ENCODE measurements at places on chromosomes 11 and 22. TPM values are rescaled to one million over a fixed set of nuclear protein-coding genes. Genes with fewer than 3 reads are reported as not detected.

GRCh38 chr11:84671325-84671999, 955.7 kb downstream of the DLG2 start:
- no peaks in the 10 kb centered on the region for H3K4me1 ChIP-seq
- H3K27ac ChIP-seq, result no peak overlapping the region
- H3K27me3 ChIP-seq, result no peaks in the 10 kb centered on the region
- H3K36me3 ChIP-seq, result no peaks in the 10 kb centered on the region

DNA sequence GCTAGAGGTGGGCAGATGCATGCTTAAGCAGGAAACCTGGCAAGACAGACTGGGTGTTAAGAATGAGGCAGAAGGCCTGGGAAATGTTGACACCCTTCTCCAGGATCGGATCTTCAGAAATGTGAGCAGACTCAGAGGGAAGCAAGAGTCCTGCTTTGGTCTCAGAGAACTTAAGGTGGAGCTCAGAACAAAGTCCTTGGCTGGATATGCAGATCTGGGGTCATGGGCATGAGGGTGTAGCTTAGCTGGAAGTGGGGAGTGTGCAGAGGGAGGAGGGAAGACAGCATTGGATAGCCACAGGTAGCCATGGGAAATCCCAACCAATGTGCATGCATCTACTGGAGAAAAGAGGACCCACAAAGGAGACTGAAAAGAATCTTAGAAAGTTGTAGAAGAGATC, 58.6 kb upstream of the CDON start:
- no peak overlapping the region for H3K4me3 ChIP-seq
- no peak for DNase-seq
- H3K36me3 ChIP-seq, result no peaks in the 10 kb centered on the region
- H3K27ac ChIP-seq, result no peak overlapping the region

DNA sequence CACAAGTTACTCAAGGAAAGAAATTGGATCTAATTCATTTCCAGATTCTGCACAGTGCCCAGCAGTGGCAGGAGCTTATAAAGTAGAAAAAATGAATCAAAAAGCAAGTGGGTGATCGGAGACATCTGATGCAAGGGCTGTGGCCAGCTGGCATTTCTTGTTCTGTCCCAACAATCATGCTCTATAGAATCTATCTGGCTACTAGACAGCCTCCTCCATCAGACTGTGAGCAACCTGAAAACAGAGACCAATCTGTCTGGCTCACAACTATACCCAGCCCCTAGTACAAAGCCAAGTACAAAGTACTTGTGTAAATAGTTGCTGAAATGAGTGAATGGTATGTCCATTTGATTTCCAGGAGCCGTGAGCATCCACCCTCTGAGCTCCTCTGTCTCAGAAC, 11.4 kb downstream of the USH1C start:
- peaks cover 22% of the 10 kb centered on the region for H3K27me3 ChIP-seq
- H3K4me3 ChIP-seq, result no peak overlapping the region
- no peaks in the 10 kb centered on the region for H3K4me1 ChIP-seq

GRCh38 chr11:119061256-119061655, 4.3 kb upstream of the HYOU1 start:
- DNase-seq, result no peak
- H3K27ac ChIP-seq, result no peak overlapping the region
- H3K4me3 ChIP-seq, result no peak overlapping the region
- H3K4me1 ChIP-seq, result peaks cover 26% of the 10 kb centered on the region
- H3K36me3 ChIP-seq, result peaks cover 5% of the 10 kb centered on the region

DNA sequence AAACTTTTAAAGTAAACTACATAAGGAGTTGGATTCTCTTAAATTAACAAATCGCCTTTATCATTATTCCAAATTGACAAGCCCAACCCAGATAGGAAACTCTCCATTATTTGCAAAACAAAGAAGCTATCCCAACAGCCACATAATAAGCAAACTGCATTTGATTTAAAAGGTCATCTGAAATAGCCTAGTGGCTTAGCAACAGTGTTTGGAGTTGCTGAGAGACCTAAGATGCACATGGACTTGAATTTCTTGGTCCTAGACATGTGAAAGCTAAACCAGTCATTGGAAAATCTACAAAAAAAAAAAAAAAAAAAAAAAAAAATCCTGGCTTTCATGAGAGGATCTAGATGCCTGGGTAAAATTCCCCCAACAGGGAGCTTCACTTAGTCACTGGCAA, 69.5 kb downstream of the PRCP start:
- H3K27ac ChIP-seq, result no peak overlapping the region
- no peak overlapping the region for H3K4me3 ChIP-seq
- H3K27me3 ChIP-seq, result no peaks in the 10 kb centered on the region
- peaks cover 13% of the 10 kb centered on the region for H3K36me3 ChIP-seq

DNA sequence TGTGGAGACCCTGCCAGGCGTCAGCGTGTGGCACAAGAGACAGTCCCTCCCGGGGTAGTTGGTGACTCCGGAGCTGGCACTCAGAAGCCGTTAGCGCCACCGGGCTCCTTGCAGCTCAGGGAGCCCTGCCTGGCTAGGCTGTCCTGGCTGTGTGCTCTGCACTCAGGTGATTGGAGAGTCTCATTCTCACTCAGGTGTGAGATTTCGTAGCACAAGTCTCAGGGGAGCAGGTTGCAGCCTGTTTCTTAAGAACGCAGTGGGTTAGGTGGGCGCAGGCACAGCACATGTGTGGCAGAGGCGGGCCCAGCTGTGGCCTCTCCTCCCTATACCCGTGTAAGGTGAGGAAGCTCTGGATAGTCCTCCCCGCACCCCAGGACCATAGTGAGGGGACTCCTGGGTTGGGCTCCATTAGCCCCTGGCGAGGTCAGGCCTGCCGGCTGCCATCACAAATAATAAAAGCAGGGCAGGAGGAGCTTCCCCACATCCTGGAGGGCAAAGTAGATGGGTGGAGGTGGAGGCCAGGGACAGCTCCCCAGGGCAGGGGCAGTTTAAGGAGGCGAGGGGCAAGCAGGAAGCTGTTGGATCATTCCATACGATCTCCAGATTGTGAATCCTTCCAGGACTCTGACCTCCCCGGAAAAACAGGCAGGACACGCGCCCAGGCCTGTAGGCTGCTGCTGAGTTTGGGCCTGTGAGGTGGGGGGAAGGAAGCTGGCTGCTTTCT, 39.4 kb downstream of the SBF1 start:
- no peaks in the 10 kb centered on the region for H3K4me1 ChIP-seq
- no peaks in the 10 kb centered on the region for H3K27me3 ChIP-seq
- peaks cover 13% of the 10 kb centered on the region for H3K36me3 ChIP-seq
- DNase-seq, result no peak

- DNase-seq, result no peak
- H3K27me3 ChIP-seq, result peaks cover 6% of the 10 kb centered on the region
- no peaks in the 10 kb centered on the region for H3K36me3 ChIP-seq
- H3K4me1 ChIP-seq, result no peaks in the 10 kb centered on the region
- H3K4me3 ChIP-seq, result no peak overlapping the region
Observed at GRCh38 chr11:36011574-36011973, 67.7 kb downstream of the LDLRAD3 start.

DNA sequence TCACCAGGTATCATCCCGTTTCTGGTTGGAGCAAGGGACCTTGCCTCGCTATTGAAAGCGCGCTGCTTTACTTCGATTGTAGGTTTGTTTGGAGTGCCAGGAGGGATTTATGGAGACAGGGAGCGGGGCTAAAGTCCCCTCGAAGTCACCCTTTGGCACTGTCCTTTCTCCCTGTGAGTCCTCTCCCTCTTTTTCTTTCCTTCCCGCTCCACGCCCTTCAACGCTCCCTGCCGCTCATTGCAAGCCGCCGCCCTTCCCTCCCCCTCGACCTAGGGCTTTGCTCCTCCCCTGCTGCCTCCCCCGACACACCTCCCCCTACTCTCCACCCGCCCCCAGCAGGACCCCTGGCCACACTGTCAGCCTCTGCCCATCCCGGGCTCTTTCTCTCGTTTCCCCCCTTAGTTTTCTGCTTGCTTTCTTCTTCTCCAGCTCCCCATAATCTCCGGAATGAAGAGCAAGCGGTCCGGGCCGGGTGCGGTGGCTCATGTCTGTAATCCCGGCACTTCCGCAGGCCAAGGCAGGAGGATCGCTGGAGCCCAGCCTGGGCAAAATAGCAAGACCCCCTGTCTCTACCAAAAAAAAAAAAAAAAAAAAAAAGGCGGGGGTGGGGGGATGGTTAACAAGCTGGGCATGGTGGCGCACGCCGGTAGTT, 41.0 kb downstream of the AHNAK start:
- H3K36me3 ChIP-seq, result no peaks in the 10 kb centered on the region
- no peak overlapping the region for H3K4me3 ChIP-seq
- peaks cover 7% of the 10 kb centered on the region for H3K4me1 ChIP-seq
- H3K27ac ChIP-seq, result no peak overlapping the region

DNA sequence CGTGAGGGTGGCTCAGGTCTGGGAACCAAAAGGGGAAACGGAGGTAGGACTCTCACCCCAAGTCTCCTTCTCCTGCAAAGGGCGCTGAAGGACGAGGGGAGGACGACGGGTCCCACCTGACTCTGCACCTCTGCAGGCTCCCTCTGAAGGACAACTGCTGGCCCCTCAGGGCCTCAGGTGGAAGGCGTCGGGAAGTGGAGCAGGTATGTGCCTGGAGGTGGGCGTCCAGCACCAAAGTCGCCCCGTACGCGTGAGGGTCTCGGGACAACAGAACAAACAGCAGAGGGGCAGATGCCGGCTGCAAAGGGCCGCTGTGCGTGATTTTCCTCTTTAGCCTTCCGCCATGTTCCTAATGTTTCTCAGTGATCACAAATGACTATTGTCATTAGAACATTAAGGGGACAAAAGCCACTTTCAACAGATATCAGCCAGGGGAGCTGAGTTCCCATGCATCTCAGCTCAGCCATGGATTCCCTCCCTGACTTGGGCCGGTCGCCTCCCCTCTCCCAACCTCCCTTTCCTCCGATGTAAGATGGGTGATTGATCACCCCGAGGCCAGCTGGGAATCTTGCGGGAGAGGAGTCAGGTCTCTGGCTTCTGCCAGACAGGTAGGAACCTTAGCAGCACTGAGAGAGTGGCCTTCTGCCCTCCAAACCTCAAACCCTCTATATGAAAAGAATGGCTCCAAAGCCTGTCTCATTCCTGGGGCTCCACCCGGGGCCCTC, 836 bp downstream of the SLC16A8 start:
- H3K4me1 ChIP-seq, result peaks cover 4% of the 10 kb centered on the region
- H3K27me3 ChIP-seq, result peaks cover 37% of the 10 kb centered on the region
- no peak overlapping the region for H3K4me3 ChIP-seq
- H3K36me3 ChIP-seq, result no peaks in the 10 kb centered on the region

DNA sequence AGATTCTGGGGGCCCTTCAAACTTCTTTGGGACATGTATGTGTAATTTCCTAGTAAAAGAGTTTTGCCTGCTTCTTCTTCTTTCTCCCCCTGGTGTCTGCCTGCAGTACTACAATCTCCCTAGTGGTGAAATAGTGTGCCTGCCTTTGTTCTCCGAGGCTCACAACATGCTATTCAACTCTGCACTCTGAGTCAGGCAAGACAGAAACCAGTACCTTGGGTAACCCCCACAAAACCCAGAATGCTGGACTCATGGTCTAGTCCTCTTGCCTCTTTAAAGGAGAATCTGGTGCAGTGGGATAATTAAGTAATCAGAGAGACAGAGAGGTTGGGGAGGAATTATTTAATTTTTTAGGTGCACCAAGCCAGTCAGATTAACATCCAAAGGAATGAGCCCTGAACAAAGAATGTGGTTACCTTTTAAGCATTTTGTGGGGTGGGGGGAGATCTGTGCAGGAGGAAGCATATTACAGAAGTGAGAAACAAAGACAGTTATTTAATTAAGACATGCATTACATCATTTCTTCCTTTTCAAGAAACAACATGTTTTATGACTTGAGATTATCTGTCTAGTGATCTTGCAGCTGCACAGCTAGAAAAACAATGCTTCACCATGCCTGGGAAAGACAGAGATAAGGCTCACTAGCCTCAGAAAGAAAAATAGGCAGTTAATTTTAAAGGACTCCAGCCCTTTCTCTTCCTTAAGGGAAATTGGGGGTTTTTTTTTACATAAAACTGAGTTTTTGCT, 11.0 kb upstream of the MS4A6A start:
- peaks cover 19% of the 10 kb centered on the region for H3K27me3 ChIP-seq
- H3K4me3 ChIP-seq, result no peak overlapping the region
- no peak overlapping the region for H3K27ac ChIP-seq
- peak; percentile 71 for DNase-seq

GRCh38 chr11:36738292-36738861, 140.3 kb upstream of the RAG2 start:
- no peak overlapping the region for H3K27ac ChIP-seq
- peaks cover 8% of the 10 kb centered on the region for H3K27me3 ChIP-seq
- H3K4me3 ChIP-seq, result no peak overlapping the region
- no peaks in the 10 kb centered on the region for H3K4me1 ChIP-seq

Gene RAB36
- total RNA-seq, result 0.37 TPM

Gene SERPIND1
- not detected for total RNA-seq

Gene CCDC82
- total RNA-seq, result 31.5 TPM

Gene PRR5L
- total RNA-seq, result 11.1 TPM

Gene KIF18A
- total RNA-seq, result 35.5 TPM

Gene APOL5
- not detected for total RNA-seq

Gene SCUBE2
- total RNA-seq, result not detected

Gene POU2AF3
- total RNA-seq, result not detected

Data from activated CD8-positive, alpha-beta memory T cell treated with anti-CD3 and anti-CD28 coated beads, Interleukin-2, amount 10 ng/mL, durations not matched to agents 7 days and 5 days (primary cell).